ENCODE measurements at places on chromosomes 11 and 22.

GRCh38 chr11:106442032-106442431, 364.6 kb downstream of the AASDHPPT start:
- DNase-seq, result no peak

DNA sequence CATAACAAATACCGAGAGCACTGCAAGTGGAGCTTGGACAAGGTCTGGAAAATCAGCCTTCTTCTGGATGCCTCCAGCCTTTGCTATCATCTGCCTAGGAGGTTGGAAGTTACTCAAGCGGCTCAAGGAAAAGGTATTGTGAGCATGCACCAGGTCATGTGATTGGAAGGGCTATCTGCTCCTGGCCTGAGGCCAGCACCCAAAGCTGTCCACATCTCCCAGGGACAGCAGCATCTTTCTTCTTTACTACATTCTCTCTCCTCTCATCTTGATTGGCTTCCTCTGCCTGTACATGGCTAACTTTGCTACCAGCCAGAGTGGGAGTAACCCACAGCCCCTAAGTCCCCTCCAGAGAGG, 44.2 kb upstream of the AMPD3 start:
- no peak for DNase-seq

GRCh38 chr11:103652013-103652412, 384.4 kb upstream of the DDI1 start:
- no peak for DNase-seq

GRCh38 chr22:23219822-23220484, 39.6 kb downstream of the BCR start:
- DNase-seq, result peak; percentile 41

GRCh38 chr11:105618343-105618955, 8.6 kb downstream of the GRIA4 start:
- no peak for DNase-seq

GRCh38 chr11:41522391-41522790, 62.9 kb upstream of the LRRC4C start:
- no peak for DNase-seq

DNA sequence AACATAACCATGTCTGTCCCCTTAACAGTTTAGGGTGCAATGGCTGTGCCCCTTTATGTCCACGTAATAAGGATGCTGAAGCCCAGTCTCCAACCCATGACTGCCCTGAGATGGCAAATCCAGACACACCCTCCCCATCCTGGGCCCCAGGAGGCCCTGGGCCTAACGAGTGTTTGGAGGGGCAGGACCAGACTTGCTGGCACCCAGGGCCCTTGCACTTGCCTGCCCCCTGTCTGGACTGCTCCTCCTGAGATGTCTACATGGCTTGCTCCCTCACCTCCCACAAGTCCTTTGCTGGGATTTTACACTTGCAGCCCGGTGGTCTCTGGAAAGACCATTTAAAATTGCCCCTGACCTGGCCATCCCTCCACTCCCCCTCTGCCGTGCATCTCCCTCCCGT, 132.2 kb upstream of the NECTIN1 start:
- no peak for DNase-seq

DNA sequence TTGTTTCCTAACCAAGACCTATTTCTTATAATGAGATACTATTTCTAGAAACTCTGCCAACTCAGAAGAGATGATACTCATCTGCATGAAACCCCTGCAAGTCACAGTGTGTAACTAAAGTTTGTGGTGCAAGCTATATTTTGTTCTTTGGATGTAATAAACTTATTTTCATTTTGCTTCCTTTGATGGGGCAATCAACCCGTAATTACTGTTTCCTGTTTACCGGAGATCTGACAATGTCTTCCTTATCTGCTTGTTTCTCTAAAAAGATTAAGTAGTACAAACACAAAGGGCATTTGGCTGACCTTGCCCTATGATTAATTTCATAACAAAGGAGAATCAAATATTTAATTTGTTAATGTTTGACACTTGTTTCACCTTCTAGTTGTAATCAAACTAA, 846.6 kb upstream of the ANO3 start:
- no peak for DNase-seq

GRCh38 chr11:68900835-68901381, 2.7 kb downstream of the MRPL21 start:
- no peak for DNase-seq

GRCh38 chr11:108857382-108857781, 192.5 kb downstream of the DDX10 start:
- DNase-seq, result no peak

DNA sequence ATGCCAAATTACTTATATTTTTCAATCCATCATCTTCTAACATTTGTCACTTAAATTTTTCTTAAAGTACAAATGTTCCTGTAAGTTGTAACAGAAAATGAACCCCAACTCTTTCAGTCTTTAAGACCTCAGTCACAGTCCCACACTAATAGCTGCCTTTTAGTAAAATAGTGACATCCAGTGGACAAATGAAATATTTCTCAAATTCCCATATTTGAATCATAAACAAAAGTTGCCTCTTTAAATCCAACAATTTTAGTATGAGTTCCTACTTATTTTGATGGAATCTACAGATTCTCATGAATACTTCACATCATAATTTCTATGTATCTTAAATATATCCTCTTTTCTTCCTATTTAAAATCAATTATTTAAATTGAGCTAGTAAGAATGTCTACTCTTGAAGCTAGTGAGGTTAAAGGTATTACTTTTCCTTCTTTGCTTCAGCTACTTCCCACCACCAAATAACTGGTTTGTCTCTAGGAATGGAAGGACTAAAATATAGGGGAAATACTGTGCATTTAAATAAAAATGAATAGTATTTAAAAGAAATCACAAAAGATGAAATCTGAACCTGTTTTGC, 9.2 kb downstream of the LIN7C start:
- DNase-seq, result no peak

DNA sequence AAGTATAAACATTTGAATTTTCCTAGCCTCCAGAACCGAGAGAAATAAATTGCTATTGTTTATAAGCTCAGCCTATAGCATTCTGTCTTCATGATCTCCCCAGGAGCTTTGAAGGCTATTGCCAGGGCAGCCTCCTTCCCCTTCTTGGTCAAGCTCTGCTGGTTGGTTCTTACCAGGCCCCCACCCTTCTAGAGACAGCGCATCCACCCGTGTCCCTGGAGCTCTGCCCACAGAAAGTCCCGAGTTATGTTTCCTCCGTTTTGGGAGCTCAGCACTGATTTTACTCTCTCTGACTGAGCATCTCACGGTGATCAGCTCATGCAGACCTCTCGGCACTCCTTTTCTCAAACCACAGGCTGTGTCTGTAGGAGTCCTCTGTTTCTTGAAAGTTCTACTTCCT, 123.8 kb upstream of the SORL1-AS1 start:
- no peak for DNase-seq

DNA sequence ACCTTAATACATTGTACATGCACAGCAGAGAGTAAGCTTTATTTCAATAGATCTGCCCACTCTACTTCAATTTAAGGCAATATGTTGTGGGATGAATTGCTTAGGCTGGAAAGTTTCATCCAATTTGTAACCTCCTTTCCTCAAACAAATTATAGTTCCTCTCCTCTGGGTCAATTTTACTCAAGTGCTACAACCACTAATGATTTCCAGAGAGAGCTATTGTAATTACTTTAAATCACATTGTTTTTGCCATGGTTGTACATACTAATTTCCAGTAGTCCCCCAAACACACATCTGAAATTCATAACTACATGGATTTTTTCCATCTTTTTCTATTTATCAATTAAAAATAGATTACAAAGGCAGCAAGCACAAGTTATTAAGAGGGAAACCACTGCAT, 72.9 kb downstream of the APIP start:
- DNase-seq, result no peak

- peak; percentile 75 for DNase-seq
Measured at GRCh38 chr11:2268729-2269600, 1.4 kb downstream of the ASCL2 start.

GRCh38 chr22:37486224-37486845, at the start of gene MFNG:
Gene MFNG (minus strand): TSS chr22:37486384. CDS start chr22:37486177, 207 bp downstream.
- DNase-seq, result peak; percentile 60

- no peak for DNase-seq
Measured at GRCh38 chr22:37917874-37918548, 11.9 kb downstream of the MICALL1 start.

DNA sequence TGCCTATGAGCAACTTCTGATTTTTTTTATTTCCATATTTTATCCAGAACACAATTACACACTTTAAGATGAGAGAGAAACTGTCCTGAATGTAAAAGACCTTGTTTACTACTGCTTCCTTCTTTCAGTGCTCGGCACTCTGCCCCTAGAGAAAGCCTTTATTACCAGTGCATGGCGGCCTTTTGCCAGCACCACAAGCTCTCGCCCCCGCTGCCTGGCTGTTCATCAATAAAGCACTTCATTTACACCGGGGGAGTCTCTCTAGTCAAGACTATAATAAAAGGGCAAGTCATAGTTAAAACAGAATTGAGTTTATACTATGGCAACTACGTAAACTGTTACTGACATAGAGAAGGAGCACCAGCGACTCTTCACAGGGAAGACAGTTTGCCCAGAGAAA, 259.5 kb downstream of the CADM1 start:
- DNase-seq, result no peak

GRCh38 chr11:116698080-116698479, 74.7 kb downstream of the BUD13 start:
- DNase-seq, result no peak

DNA sequence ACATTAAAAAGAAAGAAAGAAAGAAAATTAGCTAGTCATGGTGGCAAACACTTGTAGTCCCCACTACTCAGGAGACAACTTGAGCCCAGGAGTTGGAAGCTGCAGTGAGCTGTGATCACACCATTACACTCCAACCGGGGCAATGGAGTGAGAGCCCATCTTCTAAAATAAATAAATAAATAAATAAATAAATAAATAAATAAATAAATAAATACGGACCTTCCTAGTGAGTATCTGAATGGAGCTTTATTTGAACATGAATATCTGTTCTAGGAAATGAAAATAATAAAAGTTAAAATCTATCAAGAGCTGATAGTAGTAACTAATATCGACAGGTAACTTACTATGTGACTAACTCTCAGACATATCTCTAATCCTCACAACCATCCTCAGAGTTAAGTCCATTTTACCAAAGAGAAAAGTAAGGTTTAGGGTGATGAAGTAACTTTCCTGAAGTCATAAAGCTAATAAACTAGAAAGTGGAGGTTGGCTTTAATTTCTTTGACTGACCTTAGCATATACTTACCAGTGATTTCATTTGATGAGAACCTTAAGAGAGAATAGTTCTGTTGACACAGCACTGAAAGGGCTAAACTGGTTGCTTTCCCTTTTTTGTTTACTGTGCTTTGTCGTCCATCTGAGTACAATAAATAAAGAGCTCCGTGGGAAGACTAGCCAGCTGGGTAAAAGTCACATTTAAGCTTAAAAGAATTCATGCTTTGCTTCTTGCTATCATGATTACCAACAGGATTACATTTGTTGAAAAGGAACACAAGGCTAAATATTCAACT, 22.4 kb downstream of the ENTHD1 start:
- no peak for DNase-seq

GRCh38 chr11:65981101-65981740, 19.7 kb downstream of the SART1 start:
- no peak for DNase-seq

GRCh38 chr22:19387038-19387437, 44.5 kb downstream of the HIRA start:
- DNase-seq, result no peak

- no peak for DNase-seq
Measured at GRCh38 chr22:17201285-17201945, 17.8 kb downstream of the ADA2 start.

- DNase-seq, result no peak
Measured at GRCh38 chr11:77799338-77799737, 21.2 kb downstream of the RSF1 start.

- no peak for DNase-seq
Measured at GRCh38 chr22:18970176-18970947, 34.3 kb upstream of the PRODH start.

GRCh38 chr11:64750361-64751054, 6.6 kb upstream of the RASGRP2 start:
- no peak for DNase-seq

- DNase-seq, result no peak
Measured at GRCh38 chr22:19892925-19893324, 38.3 kb upstream of the GNB1L start.

DNA sequence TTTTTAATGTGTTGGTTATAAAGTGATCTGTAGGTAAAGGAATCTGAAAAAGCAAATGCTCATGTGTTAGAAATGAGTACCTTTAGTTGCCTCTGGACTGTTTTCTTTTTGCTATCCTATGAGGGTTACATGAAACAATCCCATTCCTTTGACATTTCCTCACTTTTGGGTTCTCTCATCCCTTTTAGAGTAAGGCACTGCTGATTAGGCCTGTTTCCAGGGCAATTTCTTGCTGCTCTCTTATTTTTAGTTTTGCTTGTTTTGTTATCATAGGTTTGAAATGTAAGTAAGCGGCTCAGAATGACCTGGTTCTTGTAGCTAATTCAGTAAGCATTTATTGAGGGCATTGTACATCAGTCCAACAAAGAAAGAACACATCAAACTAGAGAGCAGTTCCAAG, 138.9 kb downstream of the DDX10 start:
- DNase-seq, result no peak

- DNase-seq, result no peak
Measured at GRCh38 chr11:104093426-104094280, 57.2 kb downstream of the DDI1 start.

GRCh38 chr11:70577258-70577603, 178.9 kb downstream of the CTTN start:
- no peak for DNase-seq

DNA sequence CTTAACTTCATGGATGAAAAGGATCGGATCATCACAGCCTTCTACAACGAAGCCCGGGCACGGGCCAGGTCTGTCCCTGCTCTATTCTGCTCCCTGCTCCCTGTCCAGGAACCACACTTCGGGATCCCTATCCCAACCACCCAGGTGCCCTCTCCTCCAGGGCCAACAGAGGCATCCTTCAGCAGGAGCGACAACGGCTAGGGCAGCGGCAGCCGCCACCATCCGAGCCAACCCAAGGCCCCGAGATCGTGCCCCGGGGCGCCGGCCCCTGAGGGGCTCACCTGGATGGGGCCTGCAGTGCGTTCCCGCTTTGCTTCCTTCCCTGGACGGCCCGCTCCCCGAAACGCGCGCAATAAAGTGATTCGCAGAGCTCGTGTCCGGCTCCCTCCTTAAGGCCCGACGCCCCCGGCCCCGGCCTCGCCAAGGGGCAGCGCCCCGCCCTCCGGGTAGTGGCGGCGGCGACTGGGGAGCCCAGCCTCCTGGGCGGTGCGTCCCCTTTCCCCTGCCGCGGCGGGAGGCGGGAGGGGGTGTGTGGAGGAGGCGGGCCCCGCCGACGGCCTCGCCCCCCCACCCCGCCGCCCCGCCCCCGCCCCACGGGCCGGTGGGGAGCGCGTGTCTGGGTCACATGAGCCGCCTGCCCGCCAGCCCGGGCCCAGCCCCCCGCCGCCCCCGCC, at the start of gene VEGFB:
Gene VEGFB, plus strand, starts transcription at position 672 of the 674 bp plus-strand sequence. CDS start 250 bp downstream, outside the sequence.
- DNase-seq, result peak; percentile 61

GRCh38 chr22:44279069-44279360, 33.7 kb downstream of the SHISAL1 start:
- no peak for DNase-seq

GRCh38 chr22:30606455-30607299, at the start of gene TCN2:
Gene TCN2 (plus strand): TSS chr22:30607174. CDS start chr22:30607332, 158 bp downstream.
- no peak for DNase-seq

- no peak for DNase-seq
Measured at GRCh38 chr11:111370902-111371578, 8.0 kb downstream of the POU2AF1 start.
